MG63 (cell line): ENCODE measurements at places on chromosomes 16 and 17. TPM values are rescaled to one million over a fixed set of nuclear protein-coding genes. Genes with fewer than 3 reads are reported as not detected.

DNA sequence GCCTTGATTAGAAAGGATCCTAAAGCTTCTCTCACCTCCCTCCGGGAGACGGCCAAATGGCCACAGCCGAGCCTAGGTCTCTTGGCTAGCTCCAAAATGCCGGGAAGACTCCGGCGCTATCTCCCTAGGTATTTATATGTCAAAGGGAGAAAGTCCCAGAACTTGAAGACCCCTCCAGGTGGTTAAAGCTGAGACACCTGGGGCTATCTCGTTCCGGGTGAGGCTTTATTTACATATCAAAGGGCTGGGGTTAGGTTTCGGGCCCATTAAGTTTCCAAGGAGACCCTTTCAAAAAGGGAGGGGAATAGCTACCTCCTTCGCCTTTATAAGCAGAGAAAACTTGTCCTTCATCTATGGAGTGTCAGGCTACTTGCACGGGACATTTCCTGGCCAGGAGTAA, 70.9 kb upstream of the KIFC3 start:
- DNase-seq, result no peak

- DNase-seq, result no peak
Observed at GRCh38 chr16:56532714-56533113, 12.9 kb upstream of the BBS2 start.

DNA sequence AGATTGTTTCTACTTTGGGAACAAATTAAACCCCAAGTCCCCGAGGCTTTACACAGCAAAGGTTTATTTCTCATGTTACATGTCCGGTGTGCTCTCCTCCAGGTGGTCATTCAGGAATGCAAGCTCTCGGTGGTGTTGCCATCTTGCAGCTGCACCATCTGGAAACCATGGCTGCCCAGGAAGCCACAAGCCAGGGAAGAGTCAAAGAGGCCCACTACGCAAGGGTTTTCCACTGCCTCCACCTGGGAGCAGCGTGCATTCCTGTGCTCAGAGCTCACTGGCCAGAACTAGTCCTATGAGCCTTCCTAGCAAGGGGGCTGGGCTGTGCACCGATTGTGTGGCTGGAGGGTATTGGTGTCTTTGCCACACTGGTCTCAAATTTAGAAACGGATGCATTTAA, 128.8 kb upstream of the FOXF1 start:
- DNase-seq, result no peak

GRCh38 chr17:45925311-45925710, 31.0 kb downstream of the MAPT start:
- no peak for DNase-seq

- DNase-seq, result peak; percentile 39
Observed at GRCh38 chr17:47698749-47699535, 5.0 kb downstream of the TBKBP1 start.

DNA sequence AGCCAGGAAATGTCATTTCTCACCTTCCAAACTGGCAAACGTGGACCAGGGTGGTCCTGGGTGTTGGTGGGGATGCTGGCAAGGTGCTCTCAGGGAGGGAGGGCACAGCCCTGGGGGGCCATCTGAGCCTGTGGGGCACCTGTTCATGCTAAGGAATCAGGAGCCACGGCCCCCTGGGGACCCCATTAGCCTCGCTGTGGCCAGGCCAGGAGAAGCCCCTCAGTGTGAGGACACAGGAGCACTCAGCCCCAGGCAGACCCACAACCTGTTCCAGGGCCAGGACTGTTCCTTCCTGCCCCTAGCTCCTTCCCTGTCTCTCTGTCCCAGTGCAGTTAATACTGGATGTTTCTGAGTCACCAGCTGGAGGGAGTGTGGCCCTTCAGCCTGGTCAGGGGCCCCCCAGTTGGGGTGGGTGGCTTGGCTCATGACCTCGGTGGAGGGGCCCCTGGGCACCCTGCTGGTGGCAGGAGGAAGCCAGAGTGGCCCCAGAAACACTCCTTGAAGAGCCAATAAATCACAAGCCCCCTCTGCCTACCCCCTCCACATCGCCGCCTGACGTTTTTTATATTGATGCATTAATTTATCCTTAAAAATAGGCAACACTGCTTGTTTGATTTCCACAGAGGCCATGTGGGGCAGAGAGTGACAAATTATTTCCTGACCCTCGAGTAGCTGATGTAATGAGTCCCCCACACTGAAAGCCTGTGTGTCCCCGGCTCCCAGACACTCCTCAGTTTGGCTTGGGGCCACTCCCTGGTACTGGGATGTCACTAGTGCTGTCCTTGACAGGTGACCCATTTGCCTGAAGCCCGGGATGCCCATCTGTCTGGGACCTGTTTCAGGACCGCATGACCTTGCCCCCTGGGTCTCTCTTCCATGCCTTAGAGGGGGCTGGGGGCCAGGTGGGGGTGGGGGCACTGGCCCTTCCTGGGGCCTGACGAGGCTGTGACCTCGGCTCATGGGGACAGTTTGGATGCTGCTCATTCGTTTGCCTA, 22.3 kb downstream of the ACTG1 start:
- no peak for DNase-seq

DNA sequence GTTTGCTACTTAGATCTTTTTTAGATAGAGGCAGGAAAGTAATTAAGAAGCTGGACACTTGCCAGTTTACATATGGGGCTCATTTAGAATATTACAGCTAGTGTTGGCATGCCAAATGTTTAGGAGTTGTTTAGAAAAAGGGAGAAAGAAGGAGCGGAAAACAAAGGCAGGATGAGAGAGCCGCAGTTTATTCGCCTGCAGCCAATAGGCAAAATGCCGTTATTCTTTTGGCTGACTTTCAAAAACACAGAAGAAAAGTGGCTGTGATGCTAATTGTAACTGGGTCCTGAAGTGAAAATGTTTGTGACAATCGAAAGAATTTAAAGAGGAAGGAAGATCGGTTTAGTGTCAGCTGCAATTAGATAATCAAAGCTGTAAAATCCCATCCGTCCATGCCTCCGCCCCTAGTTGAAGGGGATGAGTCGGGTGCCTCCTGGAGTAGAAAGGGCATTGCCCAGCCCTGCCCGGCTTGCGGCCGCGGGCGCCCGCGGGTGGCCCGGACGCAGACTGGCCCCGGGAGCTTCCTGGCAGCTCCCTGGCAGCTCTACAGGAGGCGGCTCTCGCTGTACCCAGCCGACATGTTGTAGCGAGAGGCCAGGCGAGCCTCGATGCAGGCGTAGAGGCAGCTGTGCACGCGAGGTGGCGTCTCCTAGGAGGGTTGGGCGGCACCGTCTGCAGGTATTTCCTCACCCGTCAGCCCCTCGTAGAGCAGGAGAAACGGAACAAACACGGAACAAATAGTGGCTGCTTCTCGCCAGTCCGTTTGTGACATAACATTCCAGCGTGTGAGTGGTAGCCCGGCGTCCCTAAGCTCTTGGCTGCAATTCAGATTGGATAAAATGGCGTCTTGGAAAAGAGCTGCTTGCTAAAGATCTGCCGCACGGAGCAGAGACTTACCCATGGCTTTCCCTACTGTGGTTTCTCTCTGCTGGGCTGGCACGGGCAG, 82.2 kb downstream of the TNRC6C start:
- peak; percentile 88 for DNase-seq

DNA sequence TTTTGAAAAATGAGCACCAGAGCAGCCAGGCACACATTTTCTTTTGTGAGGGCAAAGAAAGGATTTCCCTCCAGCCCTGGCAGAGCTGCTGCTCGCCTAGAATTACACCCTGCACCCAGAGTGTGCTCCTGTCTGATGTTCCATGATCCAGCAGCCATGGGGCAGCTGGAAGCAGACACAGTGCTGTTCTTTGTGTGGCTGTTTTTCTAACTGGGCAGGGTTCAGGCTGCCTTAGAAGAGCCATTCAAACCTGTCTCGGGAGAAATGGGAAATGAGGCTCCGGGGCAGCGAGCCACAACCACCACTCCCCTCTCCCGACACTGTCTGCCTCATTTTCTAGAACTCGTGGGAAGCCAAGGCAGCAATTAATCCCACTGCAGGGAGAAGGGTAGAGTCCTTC, 28.9 kb downstream of the LITAF start:
- DNase-seq, result no peak

DNA sequence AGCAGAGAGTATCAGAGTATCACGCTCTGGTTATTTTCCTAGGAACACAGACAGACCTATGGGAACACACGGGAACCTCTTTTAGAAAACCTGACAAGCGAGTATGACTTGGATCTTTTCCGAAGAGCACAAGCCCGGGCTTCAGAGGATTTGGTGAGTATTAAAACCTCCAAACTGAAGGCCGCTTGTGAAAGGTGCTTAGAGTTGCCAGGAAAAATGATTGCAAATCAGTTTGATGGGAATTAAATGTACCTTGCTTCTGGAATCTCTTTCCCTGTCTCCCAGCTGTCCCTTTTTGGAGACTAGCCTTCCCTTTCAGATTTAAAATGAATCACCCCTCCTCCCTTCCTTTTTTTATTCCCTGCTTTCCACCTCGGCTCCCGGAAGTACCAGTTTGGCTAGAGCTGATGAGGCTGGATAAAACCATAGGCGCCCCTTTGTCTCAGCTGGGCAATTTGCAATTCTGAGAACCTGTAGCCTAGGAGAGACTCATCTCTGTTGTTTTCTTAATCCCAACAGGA, 27.3 kb downstream of the KAT7 start:
- no peak for DNase-seq

GRCh38 chr17:76405967-76406647, 21.7 kb downstream of the SPHK1 start:
- no peak for DNase-seq

- DNase-seq, result no peak
Observed at GRCh38 chr16:78225919-78226318, 126.5 kb downstream of the WWOX start.

DNA sequence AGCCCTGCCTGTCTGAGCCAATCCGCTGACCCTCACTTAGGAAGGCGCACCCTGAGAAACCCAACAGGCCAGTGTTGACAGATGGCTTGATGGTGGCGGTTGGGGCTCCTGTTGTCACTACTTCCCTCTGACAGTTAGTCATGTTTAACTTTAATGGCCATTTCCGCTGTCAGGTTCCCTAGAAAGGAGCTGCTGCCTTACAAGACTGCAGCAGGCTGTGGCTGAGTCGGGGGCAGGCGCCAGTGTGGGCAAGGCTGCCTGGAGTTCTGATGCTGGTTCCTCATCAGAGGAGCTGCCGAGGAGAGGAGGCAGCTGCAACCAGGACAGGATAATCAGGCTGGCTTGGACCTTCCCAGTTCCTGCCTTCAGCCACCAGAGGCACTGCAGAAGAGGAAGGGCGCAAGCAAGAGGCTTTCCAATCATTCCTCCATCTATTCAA, 223.2 kb upstream of the DYNLRB2 start:
- no peak for DNase-seq

DNA sequence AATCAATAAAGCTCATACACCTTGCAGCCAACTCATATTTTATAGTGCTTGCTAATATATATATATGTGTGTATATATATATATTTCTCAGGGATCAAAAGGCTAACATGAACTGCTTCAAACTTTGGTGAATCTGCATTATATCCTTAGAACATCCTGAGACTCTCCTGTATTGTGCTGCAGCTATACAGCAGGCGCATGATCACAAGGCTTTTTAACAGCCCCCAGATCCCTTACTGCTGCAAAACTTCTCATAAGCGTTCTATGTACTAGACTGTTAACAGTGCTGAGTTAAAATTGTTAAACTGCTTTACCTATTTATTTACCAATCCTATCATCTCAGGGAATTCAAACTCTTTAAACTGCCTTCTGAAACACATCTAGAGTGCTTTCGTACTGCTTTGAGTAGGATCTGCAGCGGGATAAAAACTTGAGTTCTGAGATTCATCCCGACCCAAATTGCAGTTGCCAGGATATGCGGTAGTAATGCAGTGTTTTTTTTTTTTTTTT, 1.3 kb downstream of the GPATCH8 start:
- no peak for DNase-seq

- DNase-seq, result no peak
Observed at GRCh38 chr17:56937687-56938086, 23.2 kb downstream of the COIL start.

DNA sequence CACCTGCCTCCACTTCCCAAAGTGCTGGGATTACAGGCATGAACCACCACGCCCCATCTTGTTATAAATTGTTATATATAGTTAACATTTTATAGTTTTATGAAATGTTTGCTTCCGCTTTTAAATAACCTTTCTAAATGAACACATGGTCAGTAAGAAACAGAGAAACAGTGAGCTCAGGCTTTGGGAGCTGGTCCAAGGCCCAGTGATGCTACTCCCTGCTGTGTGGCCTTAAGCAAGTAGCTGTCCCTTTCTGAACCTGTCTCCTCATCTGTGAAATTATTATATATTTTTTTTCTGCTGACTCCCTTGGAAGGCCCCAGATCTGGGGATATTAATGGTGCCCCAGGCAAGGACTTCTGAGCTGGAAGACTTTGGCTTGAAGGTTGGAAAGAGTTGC, 19.0 kb downstream of the CPNE2 start:
- DNase-seq, result no peak

DNA sequence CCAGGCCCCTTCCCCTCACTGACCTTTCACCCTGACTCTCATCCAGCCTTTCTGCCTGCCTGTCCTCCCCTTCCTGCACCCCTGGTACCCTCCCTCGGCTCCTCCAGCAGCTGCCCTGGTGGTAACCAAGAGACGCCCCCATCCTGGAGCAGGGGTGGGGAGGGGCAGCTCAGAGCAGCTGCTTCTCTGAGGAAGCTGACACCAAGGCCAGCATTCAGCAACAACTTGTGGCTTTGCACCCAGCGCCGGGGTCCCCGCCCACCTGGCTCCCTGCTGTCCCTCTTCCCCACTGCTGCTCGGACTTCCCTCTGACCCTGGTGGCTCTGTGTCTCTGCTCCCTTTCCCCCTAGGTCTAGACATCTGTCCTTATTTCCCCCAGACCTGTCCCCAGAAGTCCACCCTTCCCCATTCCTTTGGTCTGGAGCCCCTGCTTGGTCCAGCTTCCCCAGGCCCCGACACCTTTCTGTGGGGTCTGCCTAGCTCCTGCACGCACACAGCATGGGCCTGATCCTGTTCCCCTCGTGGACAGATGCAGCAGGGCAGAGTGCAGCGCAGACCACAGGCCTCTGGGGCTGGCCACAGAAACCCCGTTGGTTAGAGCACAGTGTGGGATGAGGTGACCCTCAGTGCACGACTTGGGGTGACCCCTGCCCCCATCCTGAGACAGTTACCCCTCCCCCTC, 1.2 kb upstream of the ATP2A1 start:
- DNase-seq, result no peak

DNA sequence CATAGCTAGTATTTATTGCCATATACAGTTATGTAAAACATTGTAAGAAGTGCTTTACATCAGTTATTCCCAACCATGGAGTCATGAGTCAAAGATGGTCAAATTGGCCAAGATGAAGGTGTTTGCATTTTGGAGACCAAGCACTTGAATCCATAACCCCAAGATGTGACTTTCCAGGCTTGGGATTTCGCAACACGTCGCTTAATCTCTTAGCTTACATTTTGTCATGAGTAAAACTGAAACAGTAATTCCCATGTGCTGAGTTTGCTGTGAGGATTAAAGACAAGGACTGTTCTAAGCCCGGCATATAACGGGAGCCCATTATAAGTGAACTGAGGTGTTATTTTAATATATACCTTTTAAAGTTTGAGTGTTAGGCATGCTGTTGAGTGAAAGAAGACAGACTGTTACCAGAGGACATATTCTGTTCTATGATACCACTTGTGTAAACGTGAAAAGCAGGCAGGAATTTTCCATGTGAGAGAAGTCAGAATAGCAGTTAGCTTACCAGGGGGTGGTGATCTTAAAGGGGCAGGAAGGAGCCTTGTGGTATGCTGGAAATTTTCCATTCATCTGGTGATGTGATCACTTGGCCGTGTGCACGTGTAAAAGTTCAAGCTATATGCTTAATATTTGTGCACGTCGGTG, 484.9 kb downstream of the WWOX start:
- DNase-seq, result no peak

Gene EEF2KMT
- total RNA-seq, result 19.5 and 19.7 TPM in 2 replicates

Gene CNGB1
- total RNA-seq, result not detected in 2 replicates

Gene SMIM36
- total RNA-seq, result not detected in 2 replicates

Gene BCL6B
- 0.36 TPM in 1 of 2 replicates, not detected in the other for total RNA-seq

Gene HS3ST3B1
- 0.27 and 0.49 TPM in 2 replicates for total RNA-seq

Gene MYL11
- total RNA-seq, result not detected in 2 replicates

Gene GDPD1
- not detected in 2 replicates for total RNA-seq

Gene GLP2R
- 0.03 TPM in 1 of 2 replicates, not detected in the other for total RNA-seq

Gene KRTAP4-16
- not detected in 2 replicates for total RNA-seq
